WTC11 (cell line): ENCODE measurements at places on chromosomes 11 and 22. TPM values are rescaled to one million over a fixed set of nuclear protein-coding genes. Genes with fewer than 3 reads are reported as not detected.

- H3K36me3 ChIP-seq = no peaks in the 10 kb centered on the region
- DNase-seq = no peak
- H3K27ac ChIP-seq = no peak overlapping the region
- H3K4me3 ChIP-seq = no peak overlapping the region
- H3K27me3 ChIP-seq = no peaks in the 10 kb centered on the region
Measured at GRCh38 chr11:122686111-122686510, 30.6 kb downstream of the UBASH3B start.

- H3K4me3 ChIP-seq = no peak overlapping the region
- no peak for DNase-seq
- no peaks in the 10 kb centered on the region for H3K4me1 ChIP-seq
- H3K27me3 ChIP-seq = no peaks in the 10 kb centered on the region; the same call in none of the 2 replicates
- no peaks in the 10 kb centered on the region for H3K36me3 ChIP-seq
Measured at GRCh38 chr11:29734287-29734686, 282.5 kb downstream of the KCNA4 start.

- no peak overlapping the region for H3K27ac ChIP-seq
- no peaks in the 10 kb centered on the region for H3K4me1 ChIP-seq
- H3K4me3 ChIP-seq = no peak overlapping the region
- H3K27me3 ChIP-seq = peaks cover 12% of the 10 kb centered on the region; the same call in 1 of the 2 replicates
- peak; percentile 80 for DNase-seq
- peaks cover 13% of the 10 kb centered on the region for H3K36me3 ChIP-seq
Measured at GRCh38 chr11:35487532-35488078, 37.8 kb downstream of the PAMR1 start.

- no peaks in the 10 kb centered on the region for H3K27me3 ChIP-seq
- no peak overlapping the region for H3K27ac ChIP-seq
- no peak overlapping the region for H3K4me3 ChIP-seq
- peak; percentile 31 for DNase-seq
- H3K4me1 ChIP-seq = peaks cover 4% of the 10 kb centered on the region
Measured at GRCh38 chr22:21725956-21726649, 9.5 kb downstream of the YPEL1 start.

DNA sequence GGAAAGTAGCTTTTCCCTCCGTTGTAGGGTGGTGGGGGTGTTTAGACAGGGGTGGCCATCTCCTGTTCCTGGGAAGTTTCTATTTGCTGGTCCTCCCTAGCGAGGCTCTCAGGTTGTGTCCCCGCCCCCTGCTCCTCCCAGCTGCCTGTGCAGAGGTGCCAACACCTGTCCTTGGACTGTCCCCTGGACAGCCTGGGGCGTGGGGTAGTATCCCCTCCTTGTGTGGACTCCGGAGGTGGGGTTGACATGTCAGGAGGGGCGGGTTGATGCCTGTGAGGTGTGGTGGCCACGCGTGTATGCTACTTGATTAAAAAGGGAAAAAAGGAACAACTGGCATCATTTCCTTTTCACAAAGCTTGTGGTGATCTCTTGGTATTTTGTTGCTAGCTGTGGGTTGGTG, 14.3 kb upstream of the RANBP1 start:
- H3K36me3 ChIP-seq = peaks cover 84% of the 10 kb centered on the region
- no peak for DNase-seq
- peaks cover 20% of the 10 kb centered on the region for H3K4me1 ChIP-seq
- H3K27me3 ChIP-seq = no peaks in the 10 kb centered on the region

- peaks cover 3% of the 10 kb centered on the region; the same call in 1 of the 2 replicates for H3K36me3 ChIP-seq
- peaks cover 31% of the 10 kb centered on the region for H3K27me3 ChIP-seq
- H3K27ac ChIP-seq = no peak overlapping the region
- no peak overlapping the region for H3K4me3 ChIP-seq
- no peak for DNase-seq
Measured at GRCh38 chr11:1817511-1817910, 17.3 kb upstream of the SYT8 start.

- H3K36me3 ChIP-seq = no peaks in the 10 kb centered on the region
- H3K4me3 ChIP-seq = no peak overlapping the region
- H3K27ac ChIP-seq = no peak overlapping the region
- peaks cover 6% of the 10 kb centered on the region; the same call in 1 of the 2 replicates for H3K27me3 ChIP-seq
- 0 out of 2 replicates have a peak, but pooled peaks cover 4% of the 10 kb centered on the region for H3K4me1 ChIP-seq
- DNase-seq = no peak
Measured at GRCh38 chr22:48955351-48956311, 872.0 kb downstream of the BRD1 start.

GRCh38 chr11:35606206-35606605, 12.1 kb upstream of the FJX1 start:
- H3K4me3 ChIP-seq = no peak overlapping the region
- peaks cover 12% of the 10 kb centered on the region; the same call in 1 of the 2 replicates for H3K27me3 ChIP-seq
- no peak overlapping the region for H3K27ac ChIP-seq
- H3K36me3 ChIP-seq = no peaks in the 10 kb centered on the region
- no peak for DNase-seq
- H3K4me1 ChIP-seq = peaks cover 13% of the 10 kb centered on the region

GRCh38 chr11:30504468-30504867, 81.7 kb downstream of the MPPED2 start:
- DNase-seq = no peak
- no peaks in the 10 kb centered on the region for H3K27me3 ChIP-seq
- H3K27ac ChIP-seq = no peak overlapping the region

- H3K36me3 ChIP-seq = peaks cover 61% of the 10 kb centered on the region
- no peak overlapping the region for H3K4me3 ChIP-seq
- peaks cover 4% of the 10 kb centered on the region; the same call in 1 of the 2 replicates for H3K4me1 ChIP-seq
- DNase-seq = no peak
Measured at GRCh38 chr11:39681428-39681827, 1778.0 kb downstream of the LRRC4C start.

DNA sequence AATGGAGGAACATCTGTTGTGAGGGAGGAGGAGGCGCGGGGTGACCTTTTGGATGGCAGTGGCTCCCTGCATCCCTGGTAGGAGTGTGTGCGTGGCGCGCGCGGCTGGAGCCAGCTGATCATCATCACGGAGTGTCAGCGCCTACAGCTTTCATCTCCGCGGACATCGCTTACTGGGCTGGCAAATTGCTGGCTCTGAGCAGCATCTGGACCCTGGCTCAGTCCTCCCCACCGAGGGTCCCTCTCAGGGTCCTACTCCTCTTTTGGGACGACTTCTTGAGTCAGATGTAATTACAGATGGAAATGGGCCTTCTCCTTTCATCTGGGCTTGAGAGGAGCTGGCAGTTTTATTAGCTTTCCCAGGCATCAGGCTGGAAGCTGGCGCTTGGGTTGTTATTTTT, 85.3 kb downstream of the CACNA1I start:
- H3K4me3 ChIP-seq = no peak overlapping the region
- no peak overlapping the region for H3K27ac ChIP-seq
- peaks cover 11% of the 10 kb centered on the region for H3K27me3 ChIP-seq

- H3K27ac ChIP-seq = no peak overlapping the region
- no peaks in the 10 kb centered on the region for H3K27me3 ChIP-seq
- H3K4me1 ChIP-seq = peaks cover 52% of the 10 kb centered on the region
- peaks cover 31% of the 10 kb centered on the region for H3K36me3 ChIP-seq
- no peak overlapping the region for H3K4me3 ChIP-seq
- DNase-seq = no peak
Measured at GRCh38 chr11:44765026-44765595, 38.3 kb downstream of the TSPAN18 start.

GRCh38 chr11:119100994-119101758, 477 bp downstream of the DPAGT1 start:
- peaks cover 27% of the 10 kb centered on the region for H3K36me3 ChIP-seq
- peak overlapping the region; percentile 92 for H3K4me3 ChIP-seq
- no peaks in the 10 kb centered on the region; the same call in 1 of the 2 replicates for H3K27me3 ChIP-seq
- H3K27ac ChIP-seq = peak overlapping the region; percentile 100
- DNase-seq = peak; percentile 61

- H3K4me3 ChIP-seq = peak overlapping the region; percentile 20
- peak; percentile 32 for DNase-seq
- no peaks in the 10 kb centered on the region for H3K27me3 ChIP-seq
- H3K4me1 ChIP-seq = peaks cover 77% of the 10 kb centered on the region
Measured at GRCh38 chr11:100719809-100720221, 32.7 kb downstream of the ARHGAP42 start.

DNA sequence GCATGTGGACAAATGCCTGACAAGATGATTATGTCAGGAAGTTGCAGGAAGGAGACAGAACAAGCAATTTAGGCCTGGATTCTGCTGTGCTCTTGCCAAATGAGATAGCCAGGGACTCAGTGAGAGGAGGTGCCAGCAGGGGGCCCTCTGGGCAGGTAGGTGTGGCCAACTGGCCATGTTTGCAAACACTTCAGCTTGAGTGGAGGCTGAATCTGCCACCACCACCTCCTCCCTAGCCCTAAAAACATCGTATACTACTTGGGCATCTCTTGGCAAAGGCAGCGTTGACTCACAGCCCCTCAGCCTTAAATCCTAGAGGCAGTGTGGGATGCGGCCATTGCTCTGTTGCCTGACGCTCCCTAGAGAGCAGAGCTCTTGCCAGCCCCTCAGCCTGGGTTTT, 95.1 kb upstream of the PLET1 start:
- no peak overlapping the region for H3K4me3 ChIP-seq
- H3K4me1 ChIP-seq = peaks cover 3% of the 10 kb centered on the region; the same call in 1 of the 2 replicates
- DNase-seq = peak; percentile 61
- peaks cover 2% of the 10 kb centered on the region; the same call in 1 of the 2 replicates for H3K27me3 ChIP-seq
- no peaks in the 10 kb centered on the region for H3K36me3 ChIP-seq

- H3K4me3 ChIP-seq = no peak overlapping the region
- DNase-seq = peak; percentile 77
- 0 out of 2 replicates have a peak, but pooled peaks cover 1% of the 10 kb centered on the region for H3K36me3 ChIP-seq
Measured at GRCh38 chr22:44369293-44369661, 56.5 kb upstream of the SHISAL1 start.

DNA sequence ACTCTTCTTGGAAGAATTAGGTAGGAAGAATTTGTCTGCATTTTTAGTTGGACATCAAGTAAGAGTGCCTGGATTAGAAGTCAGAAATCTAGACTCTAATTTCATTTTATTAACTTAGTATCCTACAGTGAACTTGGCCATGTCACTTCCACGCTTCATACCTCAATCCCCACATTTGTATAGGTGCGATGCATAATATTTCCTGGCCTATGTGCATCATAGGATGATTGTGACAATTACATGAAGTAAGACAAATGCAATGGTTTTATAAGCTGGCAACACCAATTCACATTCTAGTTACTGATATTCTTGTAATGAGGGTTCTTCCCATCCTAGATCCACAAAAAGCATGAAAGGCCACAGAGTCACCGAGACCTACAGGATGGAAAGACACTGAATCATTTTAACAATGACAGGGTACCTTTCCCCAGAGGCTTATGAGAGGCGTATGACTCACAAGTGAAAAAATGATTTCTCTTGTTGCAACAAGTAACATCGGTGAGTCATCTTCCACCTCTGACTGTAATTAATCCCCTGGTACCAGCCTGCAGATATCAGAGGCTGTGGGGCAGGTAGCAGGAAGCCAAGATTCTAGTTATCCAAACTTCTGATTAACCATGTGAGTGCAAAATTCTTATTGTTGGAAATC, 56.0 kb upstream of the OR5AK2 start:
- no peaks in the 10 kb centered on the region for H3K4me1 ChIP-seq
- H3K27ac ChIP-seq = no peak overlapping the region
- no peaks in the 10 kb centered on the region for H3K27me3 ChIP-seq
- DNase-seq = no peak
- no peak overlapping the region for H3K4me3 ChIP-seq

DNA sequence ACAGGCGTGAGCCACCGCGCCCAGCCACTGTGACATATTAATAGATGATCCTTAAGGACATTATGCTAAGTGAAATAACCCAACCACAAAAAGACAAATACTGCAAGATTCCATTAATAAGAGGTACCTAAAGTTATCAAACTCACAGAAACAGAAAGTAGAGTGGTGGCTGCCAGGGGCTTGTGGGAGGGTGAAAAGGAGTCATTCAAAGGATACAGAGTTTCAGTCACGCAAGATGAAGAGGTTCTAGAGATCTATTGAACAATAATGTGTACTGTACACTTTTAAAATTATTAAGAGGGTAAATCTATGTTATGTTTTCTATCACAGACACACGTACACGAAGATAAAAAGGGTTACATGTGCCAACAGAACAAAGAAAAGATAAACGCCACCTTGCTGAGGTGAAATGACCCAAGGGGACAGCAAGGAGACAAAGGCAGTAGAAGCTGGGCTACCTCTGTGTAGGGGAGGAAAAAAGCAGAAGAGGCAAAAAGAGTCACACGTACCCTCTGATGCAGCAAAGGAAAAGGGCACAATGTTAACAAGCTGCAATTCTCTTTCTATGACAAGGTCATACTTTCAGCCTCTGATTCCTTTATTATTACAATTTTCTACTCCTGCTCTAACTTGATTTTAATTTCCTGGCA, 65.3 kb downstream of the AMBRA1 start:
- no peak overlapping the region for H3K4me3 ChIP-seq
- H3K27ac ChIP-seq = no peak overlapping the region; the same call in 1 of the 2 replicates
- peaks cover 13% of the 10 kb centered on the region for H3K4me1 ChIP-seq
- no peak for DNase-seq

DNA sequence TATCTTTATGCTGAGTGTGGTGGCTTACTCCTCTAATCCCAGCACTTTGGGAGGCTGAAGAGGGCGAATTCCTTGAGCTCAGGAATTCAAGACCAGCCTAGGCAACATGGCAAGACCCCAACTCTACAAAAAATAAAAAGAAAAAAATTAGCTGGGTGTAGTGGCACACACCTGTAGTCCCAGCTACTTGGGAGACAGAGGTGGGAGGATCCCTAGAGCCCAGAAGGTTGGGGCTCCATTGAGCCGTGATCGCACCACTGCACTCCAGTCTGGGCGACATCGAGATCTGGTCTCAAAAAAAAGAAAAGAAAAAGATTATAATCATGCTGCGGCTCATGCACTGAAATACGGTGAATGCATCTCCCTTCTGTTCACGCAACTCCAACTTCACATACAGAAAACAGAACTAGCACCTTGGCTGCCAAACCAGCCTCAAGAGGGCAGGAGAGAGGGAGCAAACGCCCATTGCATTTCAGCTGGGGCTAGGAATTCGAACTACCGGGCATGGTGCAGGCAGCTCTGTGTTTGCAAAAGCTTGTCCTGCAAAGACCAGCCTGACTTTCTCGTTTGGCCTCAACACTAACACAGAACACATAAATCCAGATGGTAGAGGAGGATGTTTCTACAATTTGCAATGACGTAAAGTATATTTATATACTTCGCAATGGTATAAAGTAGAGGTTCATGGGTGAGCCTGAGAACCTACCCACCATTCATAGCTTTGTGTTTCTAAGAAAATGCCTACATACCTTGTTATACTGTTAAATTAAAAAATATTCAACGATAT, 6.3 kb upstream of the SYNGR1 start:
- no peak overlapping the region for H3K4me3 ChIP-seq
- H3K36me3 ChIP-seq = no peaks in the 10 kb centered on the region
- H3K27ac ChIP-seq = no peak overlapping the region
- peaks cover 3% of the 10 kb centered on the region for H3K27me3 ChIP-seq

GRCh38 chr11:7851391-7851790, 54.6 kb upstream of the OR5P2 start:
- no peak for DNase-seq
- H3K4me3 ChIP-seq = no peak overlapping the region
- no peaks in the 10 kb centered on the region for H3K36me3 ChIP-seq
- no peak overlapping the region for H3K27ac ChIP-seq

GRCh38 chr11:66906061-66906733, 49.3 kb downstream of the LRFN4 start:
- peaks cover 50% of the 10 kb centered on the region for H3K4me1 ChIP-seq
- H3K36me3 ChIP-seq = no peaks in the 10 kb centered on the region
- no peak overlapping the region; the same call in 1 of the 2 replicates for H3K4me3 ChIP-seq
- no peaks in the 10 kb centered on the region for H3K27me3 ChIP-seq
- peak overlapping the region; percentile 86 for H3K27ac ChIP-seq

The P2RX3 gene
- total RNA-seq = 0.26 to 1.1 TPM (median 0.66 TPM) in 3 replicates

The A4GALT gene
- total RNA-seq = 13.9 to 22.1 TPM (median 16.8 TPM) in 3 replicates

The FGF4 gene
- total RNA-seq = 3.2 to 5.9 TPM (median 3.3 TPM) in 3 replicates

The MLC1 gene
- total RNA-seq = 0.13 to 0.16 TPM (median 0.16 TPM) in 3 replicates

The RIMBP3C gene
- total RNA-seq = 0.21 to 0.44 TPM in 2 of 3 replicates, not detected in the other

The SLC22A6 gene
- not detected in 3 replicates for total RNA-seq

The HBG2 gene
- 5.1 to 8.7 TPM (median 6.5 TPM) in 3 replicates for total RNA-seq

The AAMDC gene
- 22.8 to 29.9 TPM (median 28.2 TPM) in 3 replicates for total RNA-seq

The ADAMTS15 gene
- 3.1 to 3.7 TPM (median 3.2 TPM) in 3 replicates for total RNA-seq

The LGR4 gene
- 47.8 to 53.8 TPM (median 51.1 TPM) in 3 replicates for total RNA-seq

The PARVG gene
- 0.41 to 0.94 TPM (median 0.69 TPM) in 3 replicates for total RNA-seq
